ENCODE measurements at places on chromosomes 1 and 21. TPM values are rescaled to one million over a fixed set of nuclear protein-coding genes. Genes with fewer than 3 reads are reported as not detected.
A peak's percentile ranks its signal among the peaks of the same experiment; 100 is the strongest.

- peak; percentile 75 for DNase-seq
Observed at GRCh38 chr1:228063251-228064191, 19.0 kb upstream of the ARF1 start.

Gene CYYR1
- total RNA-seq: 26.0 TPM

DNA sequence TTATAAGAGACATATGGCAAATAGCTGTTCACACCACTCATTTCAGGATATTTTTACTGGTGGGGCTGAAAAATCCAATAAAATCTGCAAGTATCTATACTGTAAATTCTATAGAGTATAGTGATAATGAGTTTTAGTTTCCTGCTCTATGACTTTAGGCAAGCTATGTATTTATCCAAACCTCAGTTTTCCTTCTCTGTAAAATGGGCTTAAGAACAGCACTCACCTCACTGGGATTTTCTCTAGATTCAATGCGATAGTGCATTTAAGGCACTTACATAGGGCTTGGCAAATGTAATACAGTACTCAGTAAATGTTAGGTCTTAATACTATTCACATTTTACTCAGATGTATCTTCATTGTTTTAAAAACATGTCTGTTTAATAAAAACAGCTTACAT is 168.7 kb downstream of the ATG4C start:
- DNase-seq: no peak

Gene NMNAT1
- total RNA-seq: 11.9 TPM

DNA sequence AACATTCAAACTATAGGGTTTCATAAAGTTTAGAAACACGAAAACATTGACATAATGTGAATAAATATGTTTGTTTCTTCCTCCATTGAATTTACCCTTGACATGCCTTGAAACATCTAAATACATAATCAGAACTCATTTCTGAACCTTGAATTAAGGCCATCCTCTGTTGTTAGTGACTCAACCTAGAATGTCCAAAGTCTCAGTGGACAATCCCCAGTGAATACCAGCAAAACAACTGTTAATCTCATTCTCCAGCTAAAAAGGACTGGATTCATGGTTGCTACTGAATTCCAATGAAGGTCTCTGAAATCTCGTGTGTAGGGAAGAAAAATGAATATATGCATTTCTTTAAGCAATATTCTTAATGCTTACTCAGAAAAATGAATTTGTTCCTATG is at the start of gene OR2L2:
Gene OR2L2, plus strand, starts transcription at position 301 of the 400 bp plus-strand sequence. CDS start 8,198 bp downstream, outside the sequence.
- no peak for DNase-seq

GRCh38 chr1:168683871-168684270 is 45.1 kb downstream of the DPT start:
- DNase-seq: no peak

DNA sequence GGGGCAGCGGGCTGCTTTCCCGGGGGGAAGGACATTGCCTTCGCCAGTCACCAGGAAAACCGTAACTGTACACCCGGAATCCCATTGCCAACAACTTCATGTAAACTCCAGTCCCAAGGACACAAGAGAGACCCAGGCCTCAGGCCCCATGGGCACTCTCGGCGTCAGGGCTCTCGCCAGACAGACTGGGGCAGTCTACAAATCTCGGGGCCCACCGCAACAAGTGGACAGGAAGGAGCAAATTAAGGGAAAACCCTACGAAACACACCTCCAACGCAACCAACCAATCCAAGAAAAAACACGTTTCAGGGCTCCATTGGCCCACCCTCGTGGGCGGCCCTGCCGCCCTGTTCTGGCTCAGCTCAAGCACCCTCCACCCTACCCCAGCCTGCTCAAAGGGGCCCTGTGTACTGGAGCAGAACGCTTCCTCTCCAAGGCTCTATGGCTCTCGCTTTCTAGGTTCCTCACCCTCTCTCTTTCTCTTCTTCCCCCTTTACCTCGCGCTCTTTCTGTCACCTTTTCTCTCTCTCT is 4.6 kb upstream of the ZNF678 start:
- DNase-seq: no peak

DNA sequence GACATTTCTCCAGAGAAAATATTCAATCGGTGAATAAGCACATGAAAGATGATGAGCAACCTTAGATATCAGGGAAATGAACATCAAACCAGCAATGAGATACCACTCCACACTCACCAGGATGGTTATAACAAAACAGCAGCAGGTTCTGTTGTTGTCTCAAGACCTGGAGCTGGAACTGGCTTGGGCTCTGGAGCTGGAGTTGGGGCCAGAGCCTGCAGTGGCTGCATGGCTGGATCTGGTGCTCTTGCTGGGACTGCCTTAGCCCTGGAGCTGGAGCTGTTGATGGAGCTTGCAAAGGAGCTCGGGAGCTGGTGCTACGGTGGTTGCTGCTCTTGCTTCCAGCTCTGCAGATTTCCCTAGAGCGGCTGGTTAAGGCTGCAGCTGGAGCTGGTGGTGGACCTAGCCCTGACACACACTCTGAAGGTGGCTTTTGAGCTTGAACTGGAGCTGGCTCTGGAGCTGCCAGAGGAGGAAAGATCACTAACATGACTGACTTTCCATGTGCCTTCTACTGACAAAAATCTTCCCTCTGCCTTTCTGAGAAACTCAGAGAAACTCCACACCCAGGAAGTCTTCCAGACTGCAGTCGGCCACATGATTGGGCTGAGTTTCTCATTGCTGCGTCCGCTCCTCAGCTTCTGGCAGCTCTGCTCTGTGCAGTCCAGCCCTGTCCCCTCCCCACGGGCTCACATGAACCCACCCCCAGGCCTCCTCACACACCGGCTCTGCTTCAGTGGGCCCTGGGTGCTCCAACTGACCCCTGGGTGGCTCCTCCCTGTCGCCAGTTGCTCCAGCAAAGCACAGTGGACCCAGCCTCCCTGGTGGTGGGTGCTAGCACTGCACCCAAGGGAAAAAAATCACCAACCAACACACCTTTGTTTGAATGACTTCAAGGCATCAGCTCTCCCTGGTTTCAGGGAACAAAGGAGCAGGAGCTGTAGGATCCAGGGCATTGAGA is 139.1 kb upstream of the FMN2 start:
- DNase-seq: peak; percentile 80

Gene EFCAB7
- total RNA-seq: 3.4 TPM
